ENCODE measurements at places on chromosomes 5 and 9.

DNA sequence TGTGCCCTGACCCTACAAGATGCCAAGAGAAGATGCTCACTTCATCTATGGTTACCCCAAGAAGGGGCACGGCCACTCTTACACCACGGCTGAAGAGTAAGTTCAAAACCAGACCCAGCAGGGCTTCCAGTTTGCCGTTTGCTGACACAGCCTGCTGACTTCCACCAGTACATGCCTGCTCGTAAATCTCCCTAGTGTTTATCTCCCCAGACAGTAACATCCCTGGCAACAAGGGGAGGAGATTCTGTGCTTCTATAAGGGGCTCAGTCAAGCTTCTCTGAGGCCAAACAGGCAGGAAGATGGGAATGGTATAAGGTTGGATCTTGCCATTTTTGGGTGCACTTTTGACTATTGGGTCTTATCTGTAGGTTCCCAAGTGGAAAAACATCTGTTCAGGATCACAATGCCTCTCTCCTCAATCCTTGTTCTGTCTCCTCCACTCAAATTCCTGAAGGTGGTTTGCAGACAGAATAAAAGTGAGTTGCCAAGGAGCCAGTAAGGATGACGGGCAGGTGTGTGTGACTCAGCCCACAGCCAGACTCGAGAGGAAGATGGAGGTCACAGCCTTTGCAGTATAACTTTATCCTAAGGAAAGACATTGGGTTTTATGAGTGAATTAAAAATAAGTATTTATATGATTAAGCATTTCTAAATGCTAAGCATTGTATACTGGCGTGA is 1.9 kb downstream of the MLANA start:
- no peak for DNase-seq

DNA sequence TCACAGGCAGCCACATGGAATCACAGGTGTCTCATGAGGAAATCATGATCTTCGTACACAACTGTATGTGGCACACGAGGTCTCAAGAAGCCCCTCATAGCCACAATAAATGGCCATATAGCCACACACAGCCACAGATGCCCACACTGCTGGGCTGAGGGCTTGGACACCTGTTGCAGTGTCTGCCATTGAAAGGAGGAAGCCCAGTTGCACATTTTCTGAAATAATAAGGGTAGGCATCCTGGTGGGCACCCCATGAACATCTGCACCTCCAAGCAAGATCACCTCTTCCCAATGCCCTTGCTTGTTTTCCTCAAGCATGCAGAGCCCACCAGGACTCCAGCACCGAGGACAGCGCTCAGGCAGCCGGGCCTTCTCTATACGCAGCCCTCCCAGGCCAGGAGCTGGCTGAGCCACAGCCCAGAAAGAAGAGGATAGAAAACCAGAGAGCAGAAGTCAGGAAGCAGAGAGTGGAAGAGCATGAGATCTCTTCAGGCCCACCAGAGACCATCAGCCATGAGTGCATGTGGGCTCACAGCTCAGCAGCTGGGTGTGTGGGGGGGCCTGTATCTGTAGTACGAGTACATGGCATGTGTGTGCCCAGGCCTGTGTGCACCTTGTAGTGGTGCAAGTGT is 1.0 kb upstream of the ACSL6 start:
- DNase-seq = no peak

DNA sequence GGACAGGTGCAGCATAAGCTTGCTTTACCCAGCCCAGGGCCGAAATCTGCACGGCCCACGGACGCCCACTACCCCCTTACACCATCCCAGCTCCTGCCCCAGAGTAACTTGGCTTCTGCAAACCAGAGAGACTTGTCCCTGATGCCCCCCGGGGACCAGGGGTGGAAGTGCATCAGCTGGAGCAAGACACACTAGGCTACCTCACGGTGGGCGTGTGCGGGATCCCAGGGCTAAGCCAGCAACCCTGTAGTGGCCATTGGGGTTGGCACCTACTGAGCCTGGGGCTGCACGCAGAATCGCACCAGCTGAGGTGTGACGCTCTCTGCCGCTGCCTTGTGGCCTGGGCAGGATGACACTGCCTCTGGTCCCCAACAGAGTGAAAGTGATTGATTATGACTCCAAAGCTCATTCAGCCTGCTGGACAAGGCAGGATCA is 6.1 kb upstream of the ZNF79 start:
- no peak for DNase-seq

GRCh38 chr5:160640406-160640805 is 211.6 kb downstream of the ATP10B start:
- DNase-seq = no peak

DNA sequence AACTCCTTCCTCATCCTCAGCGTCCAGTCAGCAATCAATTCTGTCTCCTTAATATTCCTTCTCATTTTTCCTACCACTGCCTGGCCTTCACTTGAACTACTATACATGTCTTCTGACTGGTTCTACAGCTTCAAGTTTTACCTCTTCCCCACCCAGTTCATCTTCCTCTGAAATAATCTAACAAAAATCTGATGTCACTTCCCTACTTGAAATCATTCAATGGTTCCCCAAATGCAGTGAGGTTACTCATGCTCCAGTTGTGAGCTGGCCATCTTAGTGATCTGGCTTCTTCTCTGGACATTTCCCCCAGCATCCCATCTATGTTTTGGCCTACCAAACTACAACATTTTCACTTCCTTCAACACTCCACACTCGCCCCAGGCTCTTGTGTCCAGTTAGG is 14.9 kb upstream of the TMEM267 start:
- DNase-seq = no peak

DNA sequence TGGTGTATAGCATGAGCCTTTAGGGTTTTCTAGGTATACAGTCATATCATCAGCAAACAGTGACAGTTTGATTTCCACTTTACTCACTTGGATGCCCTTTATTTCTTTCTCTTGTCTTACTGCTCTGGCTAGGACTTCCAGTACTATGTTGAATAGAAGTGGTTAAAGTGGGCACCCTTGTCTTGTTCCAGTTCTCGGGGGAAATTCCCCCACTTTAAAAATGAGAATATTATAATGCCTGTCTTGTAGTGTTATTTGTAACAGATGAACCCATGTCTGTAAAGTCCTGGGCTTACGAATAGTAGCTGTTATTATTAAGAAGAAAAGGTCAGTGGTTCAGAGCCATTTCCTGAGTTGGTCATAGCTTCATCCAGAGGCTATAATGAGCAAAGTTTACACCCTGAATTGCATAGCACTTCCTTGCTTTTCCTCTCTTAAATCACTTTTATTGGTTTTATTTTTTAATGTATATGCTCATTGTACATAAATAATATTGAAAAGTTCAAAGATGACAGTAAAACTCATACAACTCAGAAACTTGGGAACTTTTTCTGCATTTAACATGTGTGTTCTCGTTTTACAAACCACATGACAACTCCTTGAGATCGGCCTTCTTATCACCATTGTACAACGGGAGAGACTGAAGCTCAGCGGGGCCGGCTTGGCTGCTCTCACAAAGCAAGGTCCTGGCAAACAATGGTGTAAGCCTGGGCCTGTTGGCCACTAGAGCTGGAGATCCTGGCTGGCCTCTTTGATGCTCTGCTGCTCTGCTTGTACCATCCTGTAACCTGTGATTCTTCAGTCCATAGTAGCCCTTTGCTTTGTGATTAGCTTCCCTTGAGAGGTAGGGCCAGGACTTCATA is 85.2 kb downstream of the CYFIP2 start:
- DNase-seq = no peak

- DNase-seq = no peak
Measured at GRCh38 chr5:143057580-143057999, 287.4 kb downstream of the ARHGAP26 start.

DNA sequence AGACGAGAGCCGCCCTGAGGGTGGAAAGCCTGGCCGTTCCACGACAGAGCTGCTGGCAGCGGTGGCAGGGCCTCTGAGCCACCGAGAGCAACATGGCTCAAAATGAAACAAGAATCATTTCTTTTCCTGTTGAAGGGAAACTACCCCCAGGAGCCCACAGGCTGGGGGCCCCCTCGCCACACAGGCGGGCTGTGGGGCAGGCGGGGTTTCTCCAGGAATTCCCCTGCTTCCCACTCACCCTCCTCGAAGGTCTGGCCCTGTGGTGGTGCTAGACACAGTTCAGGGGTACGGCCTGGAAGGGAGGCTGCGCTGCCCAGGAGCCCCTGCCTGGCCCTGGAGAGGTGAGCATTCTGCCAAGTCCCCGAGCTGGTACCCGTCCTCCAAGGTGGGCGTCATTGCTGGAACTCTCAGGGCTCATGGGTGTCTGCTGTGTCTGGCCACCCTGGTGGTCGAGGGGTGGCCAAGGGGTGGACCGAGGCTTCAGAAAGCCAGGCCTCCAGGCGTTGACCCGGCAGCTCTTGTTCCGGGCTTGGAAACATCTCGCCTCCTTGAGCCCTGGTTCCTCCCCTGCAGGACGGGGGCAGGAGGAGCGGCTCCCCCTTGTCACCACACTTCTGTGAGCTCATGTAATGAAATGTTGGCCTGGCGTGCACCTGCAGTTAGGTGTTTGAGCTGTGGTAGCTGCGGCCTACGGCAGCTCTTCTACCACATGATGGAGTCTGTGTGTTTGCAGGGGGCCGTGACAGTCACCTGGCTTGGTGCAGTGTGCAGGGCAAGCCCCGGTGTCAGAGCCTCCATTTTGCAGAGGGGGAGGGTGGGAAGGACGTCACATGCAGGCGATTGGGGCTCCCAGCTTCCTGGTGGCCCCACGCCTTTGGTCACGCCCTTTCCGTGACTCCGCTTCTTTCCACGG is 65.3 kb downstream of the RXRA start:
- DNase-seq = no peak

GRCh38 chr9:16268067-16268881 is 602.2 kb downstream of the BNC2 start:
- DNase-seq = no peak

- DNase-seq = no peak
Measured at GRCh38 chr5:176629853-176630680, at the start of the genes EIF4E1B and SNCB. Gene EIF4E1B, plus strand, starts transcription at chr5:176630675. Its CDS starts 12,113 bp downstream, at chr5:176642788. Gene SNCB, minus strand, starts transcription at chr5:176630534. Its CDS starts 880 bp downstream, at chr5:176629654.

- no peak for DNase-seq
Measured at GRCh38 chr5:87844449-87844848, 424.2 kb downstream of the TMEM161B start.

GRCh38 chr9:95229230-95229915 is 88.1 kb downstream of the FANCC start:
- DNase-seq = no peak

DNA sequence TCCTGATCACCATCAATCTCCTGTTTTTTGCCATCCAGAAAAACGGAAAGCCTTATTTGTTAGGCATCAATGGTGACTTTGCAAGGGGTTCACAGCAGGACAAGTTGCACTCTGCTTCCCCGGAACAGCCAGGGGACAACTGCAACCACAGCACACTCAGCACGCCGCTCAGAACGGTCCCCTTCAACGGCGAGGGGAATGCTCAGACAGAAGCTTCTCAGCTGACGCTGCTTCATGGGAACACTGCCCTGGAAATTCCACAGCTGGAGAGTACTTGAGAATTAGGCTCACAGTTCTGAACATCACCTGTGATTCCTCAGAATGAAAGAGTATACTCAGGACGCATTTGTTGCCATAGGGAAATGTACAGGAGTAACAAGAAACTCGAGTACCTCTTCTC is 40.1 kb upstream of the PLPP6 start:
- DNase-seq = no peak

DNA sequence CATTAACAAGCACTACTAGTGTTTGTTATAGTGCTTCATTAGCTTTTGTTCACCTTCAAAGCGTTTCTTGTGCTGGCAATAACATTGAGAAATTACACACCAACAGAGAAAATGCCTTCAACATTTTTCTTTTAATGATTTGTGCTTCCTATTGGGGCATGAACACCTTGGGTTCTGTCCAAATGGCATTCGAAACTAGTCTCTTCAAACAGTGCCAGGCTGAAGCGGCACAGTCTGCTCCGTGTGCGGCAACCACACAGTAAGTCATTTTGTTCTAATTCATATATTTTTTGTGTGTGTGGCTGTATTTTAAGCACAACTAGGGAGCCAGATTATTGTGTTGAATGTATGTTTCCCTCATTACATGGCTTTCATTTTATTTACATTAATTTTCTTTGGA is 414.7 kb upstream of the SGCD start:
- DNase-seq = no peak

GRCh38 chr5:179405054-179405416 is 59.8 kb upstream of the ADAMTS2 start:
- no peak for DNase-seq

DNA sequence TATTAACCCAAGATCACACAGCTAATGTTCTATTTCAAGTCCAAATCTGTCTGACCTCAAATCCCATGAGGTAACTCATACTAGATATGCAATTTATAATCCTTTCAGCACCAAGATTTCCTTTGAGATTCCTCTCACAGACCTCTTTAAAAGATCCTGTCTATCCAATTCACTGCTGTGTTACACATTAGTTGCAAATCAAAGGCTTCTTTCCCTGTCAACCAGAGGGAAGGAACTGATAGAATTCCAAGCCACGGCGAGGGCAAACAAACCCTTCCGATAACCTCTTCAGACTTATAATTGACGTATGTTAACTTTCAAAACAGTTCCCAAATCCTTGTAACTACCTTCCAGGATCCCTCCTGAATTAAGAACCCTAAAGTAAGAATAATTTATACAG is 168.9 kb downstream of the DRD1 start:
- no peak for DNase-seq

DNA sequence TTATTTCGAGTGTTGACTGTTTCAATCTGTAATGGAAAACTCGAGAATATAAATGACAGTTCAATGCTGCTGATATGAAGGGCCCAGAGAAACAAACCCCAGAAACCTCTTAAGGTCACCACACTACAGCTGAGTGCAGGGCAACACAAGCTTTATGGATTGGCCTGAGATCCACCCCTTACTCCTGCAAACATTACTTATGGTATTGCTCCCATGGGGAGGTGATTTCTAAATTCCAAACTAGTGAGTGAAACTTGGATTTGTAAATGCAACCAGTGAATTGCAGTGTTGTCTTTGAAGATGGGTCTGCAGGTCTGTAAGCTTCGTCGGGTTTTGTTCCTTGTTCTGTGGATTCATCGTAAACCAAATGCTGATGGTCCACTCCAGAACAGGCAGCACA is 85.4 kb downstream of the NTRK2 start:
- DNase-seq = no peak

DNA sequence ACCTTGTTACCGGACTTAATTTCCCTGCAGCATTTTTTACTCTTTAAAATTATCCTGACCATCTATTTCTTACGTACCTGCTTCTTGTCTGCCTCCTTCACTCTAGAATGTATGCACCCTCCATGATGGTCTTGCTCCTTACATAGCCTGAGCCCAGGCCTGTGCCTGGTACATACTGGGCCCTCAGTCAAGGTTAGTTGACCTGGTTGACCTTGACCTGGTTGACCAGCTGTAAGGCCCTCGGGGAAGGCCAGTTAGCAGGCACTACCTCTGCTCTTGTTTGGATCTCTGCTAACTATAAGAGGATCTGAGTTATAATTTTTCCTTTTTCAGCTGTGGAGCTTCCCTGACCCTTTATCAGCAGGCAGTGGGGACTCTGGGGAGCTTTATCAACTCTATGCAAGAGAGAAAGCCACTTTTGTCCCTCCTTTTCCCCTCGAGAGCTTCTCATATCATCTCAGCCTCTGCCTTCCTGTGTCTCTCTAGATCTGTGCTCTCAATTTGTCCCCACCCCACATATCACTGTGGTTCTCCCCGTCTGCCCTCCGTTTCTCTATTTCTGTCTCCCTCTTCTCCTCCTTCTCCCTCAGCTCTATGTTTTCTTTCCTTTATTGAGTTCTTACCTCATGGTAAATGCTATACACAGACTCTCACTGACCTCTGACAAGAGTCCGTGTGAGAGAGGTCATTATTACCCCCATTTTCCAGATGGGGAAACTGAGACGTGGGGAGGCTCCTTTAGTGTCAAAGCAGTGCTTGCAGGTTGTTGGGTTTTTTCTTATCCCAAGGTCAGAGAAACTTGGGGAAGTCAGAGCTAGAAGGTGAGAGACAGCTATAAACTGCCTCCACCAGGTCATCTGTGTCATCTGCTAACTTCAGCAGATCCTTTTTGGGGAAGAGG is 28.6 kb downstream of the SPRY4 start:
- no peak for DNase-seq
